ENCODE measurements at places on chromosomes 16 and 17. TPM values are rescaled to one million over a fixed set of nuclear protein-coding genes. Genes with fewer than 3 reads are reported as not detected.

DNA sequence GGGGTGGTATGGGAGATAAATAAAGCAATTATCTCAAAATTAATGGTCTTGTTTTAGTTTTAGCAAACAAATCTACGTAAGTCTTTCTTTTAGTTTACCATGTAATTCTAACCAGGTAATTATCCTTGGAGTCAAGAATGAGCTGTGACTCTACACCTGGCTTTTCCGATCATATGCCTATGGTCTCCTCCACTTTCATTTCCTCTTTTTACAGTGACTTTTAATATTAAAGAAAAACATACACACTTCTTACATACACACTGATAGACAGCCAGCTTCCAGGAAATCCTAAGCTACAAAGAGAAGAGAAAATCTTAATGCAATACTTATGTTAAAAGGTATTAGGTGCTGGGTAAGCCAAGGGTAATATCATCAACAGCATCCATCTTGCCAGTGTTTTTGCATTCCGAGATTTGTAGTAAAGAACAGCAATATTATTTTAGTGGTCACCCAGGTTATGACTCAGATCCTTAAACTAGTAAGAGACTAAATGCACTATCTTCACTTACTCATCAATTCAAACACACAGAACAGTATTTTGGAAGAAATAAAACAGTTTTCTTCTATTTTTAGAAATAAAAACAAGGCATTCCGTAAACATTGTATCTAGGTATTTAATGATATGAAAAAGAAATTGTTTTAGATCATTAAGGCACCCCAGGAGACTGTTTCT lies 4.4 kb upstream of the IRX5 start:
- no peak for DNase-seq

The STX4 gene
- 40.9 TPM for total RNA-seq

DNA sequence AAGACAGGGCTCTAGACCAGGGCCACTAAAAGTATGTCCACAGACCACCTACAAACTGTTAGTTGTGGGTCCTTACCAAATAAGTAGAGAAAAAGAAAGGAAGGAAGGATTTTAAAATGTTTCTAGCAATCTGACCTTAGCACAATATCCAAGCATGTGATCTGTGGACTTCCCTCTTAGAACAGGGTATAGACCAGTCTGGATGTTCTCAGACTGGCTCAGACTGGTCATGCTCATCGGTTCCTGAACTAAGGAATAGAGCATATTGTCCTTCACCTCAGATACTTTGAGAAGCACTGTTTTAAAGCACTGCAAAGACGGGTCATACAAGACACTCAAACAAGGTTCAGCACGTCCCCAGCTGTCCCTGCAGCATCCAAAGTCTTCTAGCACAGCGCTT lies 25.8 kb downstream of the CUEDC1 start:
- no peak for DNase-seq

The CRYBA1 gene
- not detected for total RNA-seq

- peak; percentile 93 for DNase-seq
Measured at GRCh38 chr17:40100669-40101366, 429 bp upstream of the NR1D1 start.

The COPRS gene
- total RNA-seq: 64.2 TPM

DNA sequence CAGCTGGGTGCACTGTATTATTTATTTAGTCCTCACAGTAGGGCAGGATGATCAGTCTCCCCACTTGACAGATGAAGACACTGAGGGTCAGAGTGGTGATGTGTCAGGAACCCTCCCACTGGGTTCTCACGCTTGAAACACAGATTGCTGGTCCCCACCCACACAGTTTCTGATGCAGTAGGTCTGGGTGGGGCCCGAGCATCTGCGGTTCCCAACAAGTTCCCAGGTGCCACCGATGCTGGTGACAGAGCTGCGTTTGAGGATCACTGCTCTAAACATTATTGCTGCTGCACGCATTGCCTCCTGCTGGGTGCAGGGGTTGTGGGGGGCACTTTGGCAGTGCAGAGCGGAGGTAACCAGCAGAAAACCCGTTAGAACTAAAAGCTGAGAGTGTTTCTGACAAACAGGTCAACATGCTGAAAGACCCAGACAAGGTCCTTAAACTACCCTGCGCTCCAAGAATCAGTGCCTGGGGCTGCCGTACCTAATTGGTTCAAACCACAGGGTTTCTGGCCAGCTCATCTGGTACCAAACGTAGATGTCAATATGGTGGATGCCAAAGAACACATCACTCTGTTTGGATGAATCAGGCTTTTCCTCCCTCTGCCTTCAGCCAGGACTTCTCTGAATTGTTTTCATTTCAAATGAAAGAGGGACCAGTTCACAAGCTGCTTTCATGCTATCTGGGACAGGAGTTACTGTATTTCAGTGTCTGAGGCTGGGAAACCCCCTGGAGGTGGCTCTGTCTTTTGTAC lies 76.0 kb downstream of the ABCC1 start:
- DNase-seq: no peak

- DNase-seq: no peak
Measured at GRCh38 chr17:32494621-32495358, 8.0 kb downstream of the CDK5R1 start.

DNA sequence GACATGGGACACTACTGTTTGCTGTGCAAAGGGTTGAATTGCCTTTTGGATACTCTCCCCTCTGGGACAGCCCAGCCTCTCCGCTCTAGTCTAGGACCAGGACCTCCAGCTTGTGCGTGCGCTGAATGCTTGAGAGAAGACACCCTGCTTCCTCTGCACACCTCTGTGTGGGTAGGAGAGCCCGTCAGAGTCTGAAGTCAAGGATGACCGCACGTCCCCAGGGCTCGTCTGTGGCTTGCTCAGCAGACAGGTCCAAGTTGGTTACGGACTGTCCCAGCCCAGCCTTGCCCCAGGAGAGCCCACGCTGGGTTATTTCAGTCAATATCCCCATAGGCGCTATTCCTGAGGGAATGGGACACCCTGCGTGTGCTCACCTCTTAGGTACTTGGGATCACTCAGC lies 3.7 kb downstream of the C16orf89 start:
- no peak for DNase-seq

GRCh38 chr17:71273441-71273840 lies 847.4 kb upstream of the SOX9 start:
- no peak for DNase-seq

DNA sequence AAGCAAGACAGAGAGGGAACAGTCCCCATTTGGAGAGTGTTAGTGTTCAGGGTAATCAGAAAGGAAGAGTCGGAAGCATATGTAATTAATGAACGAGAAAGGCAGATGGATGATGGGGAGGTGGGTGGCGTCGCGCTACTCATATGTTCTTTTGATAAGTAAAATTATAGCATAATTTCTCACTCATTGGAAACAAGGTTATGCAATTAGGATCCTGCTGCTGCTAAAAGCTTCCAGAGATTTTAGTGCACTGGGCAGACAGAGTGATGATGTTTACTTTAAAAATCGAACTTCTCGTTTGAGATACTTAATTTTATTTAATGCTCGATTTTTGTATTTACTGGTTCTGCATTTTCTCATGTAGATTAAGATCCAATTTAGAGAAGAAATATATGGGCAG lies 96.2 kb downstream of the PRKCA start:
- DNase-seq: no peak

The ZACN gene
- total RNA-seq: not detected

DNA sequence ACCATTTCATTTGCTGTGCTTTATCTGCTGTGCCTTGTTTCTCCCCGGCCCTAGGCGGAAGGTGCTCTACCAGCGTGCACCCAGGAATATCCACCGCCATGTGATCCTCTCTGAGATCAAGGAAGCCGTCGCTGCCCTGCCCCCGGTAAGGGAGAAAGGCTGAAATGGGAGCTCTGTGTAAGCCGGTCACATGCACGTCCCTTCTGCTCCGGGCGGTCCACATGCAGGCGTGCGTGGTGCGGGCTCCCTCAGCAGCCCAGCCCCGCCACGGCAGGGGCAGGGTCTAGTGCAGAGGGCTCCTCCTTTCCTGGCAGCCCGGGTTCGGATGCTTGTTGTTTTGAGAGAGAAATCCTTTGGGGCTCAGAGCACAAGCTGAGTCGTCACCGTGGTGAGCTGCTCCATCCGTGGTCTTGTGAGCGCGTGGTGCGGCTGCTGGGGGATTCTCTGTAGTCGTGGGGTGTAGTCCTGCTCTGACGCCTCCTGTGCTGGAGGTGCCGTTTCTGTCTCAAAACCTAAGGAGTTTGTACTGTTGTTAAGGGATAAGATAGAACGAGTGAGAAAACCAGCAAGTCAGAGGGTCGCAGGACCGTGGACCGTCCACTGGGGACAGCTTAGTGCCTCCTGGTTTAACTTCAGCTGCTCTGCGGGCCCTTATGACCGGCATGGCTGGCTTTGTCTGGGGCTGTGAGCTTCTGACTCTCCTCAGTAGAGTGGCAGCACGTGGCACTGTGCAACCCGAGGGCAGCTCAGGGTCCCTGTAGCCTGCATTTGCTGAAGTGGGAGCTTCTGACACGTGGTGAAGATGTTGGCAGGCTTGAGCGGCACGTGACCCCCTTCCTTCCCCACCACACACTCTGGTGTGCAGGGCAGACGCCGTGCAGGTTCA lies 12.3 kb upstream of the MC1R start:
- no peak for DNase-seq

The RRAD gene
- 21.0 TPM for total RNA-seq

DNA sequence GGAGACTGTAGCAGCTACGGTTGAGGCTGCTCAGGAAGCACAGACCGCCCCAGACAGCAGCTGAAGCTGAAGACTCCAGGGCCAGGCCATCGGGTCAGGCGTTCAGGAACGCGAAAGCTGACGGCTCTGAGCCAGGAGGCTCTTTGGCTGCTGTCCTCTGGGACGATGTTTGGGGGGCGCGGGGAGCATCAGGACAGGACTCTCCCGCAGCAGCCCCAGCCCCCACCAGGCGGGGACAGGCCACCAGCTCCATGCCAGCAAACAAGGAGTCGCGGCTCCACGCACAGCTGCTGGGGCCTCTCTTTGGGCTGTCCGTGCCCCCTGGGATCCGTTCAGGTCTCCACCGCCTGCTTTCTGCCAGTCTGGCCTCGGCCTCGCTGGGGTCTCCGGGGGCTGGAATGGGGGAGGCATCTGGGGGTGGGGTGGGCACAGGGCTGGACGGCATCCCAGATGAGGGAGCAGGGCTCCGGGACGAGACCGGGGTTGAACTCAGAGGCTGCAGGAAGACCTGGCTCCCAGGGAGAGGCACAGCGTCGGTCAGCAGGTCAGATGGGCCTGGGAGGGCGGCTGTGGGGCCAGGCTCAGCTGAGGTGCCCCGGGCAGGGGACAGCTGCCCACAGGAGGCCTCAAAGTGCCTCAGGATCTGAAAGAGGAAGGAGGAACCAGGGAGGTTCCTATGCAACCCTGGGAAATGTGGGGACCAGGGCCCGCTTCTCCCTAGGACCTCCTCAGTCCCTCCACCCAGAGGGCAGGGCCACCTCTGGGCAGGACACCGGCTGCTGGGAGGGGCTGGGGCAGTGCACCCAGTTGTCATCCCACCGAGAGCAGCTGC lies 6.3 kb upstream of the CEP131 start:
- no peak for DNase-seq

DNA sequence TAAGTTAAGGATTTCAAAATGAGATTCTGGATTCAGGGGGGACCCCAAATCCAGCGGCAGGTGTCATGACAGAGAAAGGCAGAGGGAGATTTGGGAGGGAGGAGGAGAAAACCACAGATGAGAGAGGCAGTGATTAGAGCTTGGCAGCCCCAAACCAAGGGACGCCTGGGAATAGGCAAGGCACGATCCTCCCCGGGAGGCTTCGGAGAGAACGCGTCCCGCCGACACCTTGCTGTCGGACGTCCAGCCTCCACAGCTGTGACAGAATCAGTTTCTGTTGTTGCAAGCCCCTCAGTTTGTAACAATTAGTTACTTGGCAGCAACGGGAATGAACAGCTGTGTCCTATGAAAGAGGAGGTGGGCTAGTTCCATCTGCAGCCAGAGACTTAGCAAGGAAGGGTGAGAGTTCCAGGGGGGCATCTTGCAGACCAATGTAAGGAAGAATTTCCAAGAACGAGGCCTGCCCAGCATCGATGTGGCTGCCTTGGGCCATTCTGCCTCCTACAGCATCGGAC lies 110.7 kb upstream of the SDK2 start:
- no peak for DNase-seq

- no peak for DNase-seq
Measured at GRCh38 chr17:49528966-49529365, 33.9 kb downstream of the NGFR start.

- no peak for DNase-seq
Measured at GRCh38 chr17:40520991-40521453, 19.6 kb upstream of the TNS4 start.

The ARL4D gene
- total RNA-seq: 42.8 TPM

DNA sequence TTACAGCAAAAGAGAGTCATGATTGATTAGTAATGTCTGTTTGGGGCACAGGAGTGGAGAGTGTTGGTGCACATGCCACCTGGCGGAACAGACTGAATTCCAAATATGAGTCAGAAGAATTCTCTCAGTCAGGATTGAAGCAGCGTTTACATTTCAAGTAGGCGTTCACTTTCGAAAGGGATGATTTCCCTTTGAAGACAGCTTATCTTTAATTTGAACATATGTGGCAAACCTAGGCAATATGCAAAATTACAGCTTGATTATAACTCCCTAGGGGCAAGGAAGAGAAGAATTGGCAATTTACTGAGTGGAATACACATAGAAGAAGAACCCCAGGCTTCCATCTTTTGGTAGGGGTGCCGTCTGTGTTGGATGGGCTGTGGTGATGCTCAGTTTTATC lies 235.8 kb downstream of the HAPSTR1 start:
- no peak for DNase-seq

DNA sequence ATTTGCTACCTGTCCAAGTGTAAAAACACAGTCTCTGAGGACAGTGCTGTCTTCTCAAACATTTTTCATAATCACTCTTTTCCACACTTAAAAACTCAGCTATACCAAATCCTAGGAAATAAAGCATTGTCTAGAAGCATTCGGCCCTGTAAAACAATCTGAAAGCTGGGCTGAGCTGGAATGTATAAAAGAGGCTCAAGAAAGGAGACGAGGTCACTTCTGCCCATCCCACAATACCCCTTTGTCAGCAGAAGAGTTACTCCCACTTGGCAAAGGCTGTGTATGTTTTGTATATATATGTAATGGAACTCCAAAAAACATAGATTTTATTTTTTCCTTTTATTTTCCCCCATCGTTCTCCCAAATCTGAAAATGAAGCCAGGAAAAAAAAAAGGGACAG lies 43.9 kb downstream of the STH start:
- DNase-seq: no peak

The TRIM47 gene
- total RNA-seq: 53.8 TPM

DNA sequence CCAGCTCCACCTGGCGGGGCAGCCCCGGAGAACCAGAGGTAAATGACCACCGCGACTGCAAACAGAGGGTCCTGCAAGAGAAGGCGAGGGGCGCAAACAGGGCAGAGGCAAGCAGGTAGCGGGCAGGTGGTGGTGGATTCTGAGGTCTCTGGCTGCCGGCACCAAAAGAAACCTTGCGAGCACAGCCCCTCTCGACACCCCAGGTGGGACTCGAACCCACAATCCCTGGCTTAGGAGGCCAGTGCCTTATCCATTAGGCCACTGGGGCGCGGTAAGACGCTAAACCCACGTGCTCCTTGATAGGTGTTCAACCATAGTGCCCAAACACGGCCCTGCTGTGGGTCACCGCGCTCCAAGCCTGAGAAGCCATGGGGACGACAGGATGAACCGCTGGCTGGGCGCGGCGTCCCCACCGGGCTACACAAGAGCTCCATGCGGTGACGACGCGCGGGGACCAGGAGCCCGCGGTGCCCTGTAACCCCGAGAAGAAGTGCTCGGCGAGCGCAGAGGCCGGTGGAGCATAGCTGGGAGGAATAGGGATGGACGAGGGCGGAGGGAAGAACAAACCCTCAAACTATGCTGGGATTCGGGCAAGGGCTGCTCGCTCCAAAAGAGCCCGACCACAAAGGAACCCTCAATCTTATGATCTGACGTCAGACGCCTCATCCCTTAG lies 12.4 kb downstream of the ATP5PD start:
- DNase-seq: peak; percentile 86

- DNase-seq: no peak
Measured at GRCh38 chr16:28820016-28820415, 2.8 kb upstream of the ATXN2L start.
